ENCODE measurements at places on chromosomes 2 and 18.

DNA sequence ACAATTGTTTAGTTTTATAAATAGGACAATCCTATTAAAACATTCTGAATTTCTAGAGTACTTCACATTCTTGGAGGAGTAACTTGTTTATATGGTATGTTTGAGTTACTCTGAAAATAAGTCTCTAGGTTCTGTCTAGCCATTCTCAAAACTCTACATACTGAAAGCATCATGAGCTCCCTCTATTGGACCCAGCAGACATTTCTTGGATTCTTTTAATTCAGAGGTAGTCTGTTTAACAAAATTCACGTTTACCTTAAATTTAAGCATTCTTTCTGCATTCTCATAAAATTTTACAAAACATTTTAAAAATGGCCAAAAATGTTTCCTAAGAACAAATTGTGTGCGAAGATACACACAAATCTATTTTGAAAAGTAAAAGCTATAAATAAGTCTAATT lies 15.3 kb downstream of the SP9 start:
- no peak for DNase-seq

GRCh38 chr18:35174093-35174731 lies 66.6 kb upstream of the ZNF397 start:
- no peak for DNase-seq

GRCh38 chr2:72271276-72271614 lies 123.6 kb upstream of the CYP26B1 start:
- DNase-seq = no peak

DNA sequence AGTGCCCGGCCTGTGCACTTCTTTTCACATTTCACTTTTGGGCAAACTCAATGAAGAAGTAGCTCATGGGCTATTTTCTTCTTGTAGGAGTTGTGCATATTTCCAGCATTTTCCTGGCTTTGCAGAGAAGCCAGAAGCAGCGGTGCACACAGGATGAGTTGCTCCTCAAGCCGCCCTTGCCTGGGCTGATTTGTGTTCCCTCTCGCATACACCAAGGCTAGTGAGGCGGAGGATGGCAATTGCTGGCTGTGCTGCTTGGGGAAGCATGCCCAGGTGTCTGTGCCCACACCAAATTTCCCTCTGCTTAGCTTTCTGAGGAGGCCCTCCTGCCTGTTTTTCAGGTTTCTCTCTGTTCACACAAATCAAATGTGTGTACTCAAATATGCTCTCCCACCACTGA lies 85.4 kb upstream of the TMEM200C start:
- DNase-seq = no peak

DNA sequence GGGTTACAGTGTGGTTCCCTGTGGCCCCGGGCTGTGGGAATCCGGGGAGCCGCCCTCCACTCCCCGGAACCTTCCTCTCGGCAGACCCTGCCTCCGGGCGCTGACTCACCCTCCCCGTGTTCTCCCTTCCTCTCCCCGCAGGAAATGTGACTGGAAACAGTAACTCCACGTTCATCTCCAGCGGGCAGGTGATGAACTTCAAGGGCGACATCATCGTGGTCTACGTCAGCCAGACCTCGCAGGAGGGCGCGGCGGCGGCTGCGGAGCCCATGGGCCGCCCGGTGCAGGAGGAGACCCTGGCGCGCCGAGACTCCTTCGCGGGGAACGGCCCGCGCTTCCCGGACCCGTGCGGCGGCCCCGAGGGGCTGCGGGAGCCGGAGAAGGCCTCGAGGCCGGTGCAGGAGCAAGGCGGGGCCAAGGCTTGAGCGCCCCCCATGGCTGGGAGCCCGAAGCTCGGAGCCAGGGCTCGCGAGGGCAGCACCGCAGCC lies 59.5 kb downstream of the TNFRSF11A start:
- DNase-seq = no peak

- DNase-seq = no peak
Observed at GRCh38 chr2:12005886-12006681, 259.7 kb downstream of the LPIN1 start.

GRCh38 chr18:1296237-1296636 lies 391.6 kb downstream of the ADCYAP1 start:
- DNase-seq = no peak

DNA sequence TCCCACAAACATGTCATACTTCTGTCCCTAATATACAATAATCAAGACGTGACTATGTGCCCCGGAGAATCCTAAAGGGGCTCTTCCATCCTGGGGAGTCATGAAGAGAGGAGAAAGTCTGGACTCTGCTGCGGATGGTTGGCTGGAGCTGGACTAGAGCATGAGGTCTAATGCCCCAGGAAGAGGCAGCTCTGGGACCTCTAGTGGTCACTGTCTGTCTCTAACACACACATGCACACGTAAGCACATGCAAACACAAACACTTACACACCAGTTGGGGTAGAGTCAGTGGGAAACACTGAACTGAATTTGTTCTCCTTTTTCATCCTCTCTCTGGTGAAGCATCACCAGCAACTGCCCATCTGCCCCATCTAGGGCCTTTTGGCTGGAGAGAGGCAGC lies 271.6 kb downstream of the TDRD15 start:
- no peak for DNase-seq

DNA sequence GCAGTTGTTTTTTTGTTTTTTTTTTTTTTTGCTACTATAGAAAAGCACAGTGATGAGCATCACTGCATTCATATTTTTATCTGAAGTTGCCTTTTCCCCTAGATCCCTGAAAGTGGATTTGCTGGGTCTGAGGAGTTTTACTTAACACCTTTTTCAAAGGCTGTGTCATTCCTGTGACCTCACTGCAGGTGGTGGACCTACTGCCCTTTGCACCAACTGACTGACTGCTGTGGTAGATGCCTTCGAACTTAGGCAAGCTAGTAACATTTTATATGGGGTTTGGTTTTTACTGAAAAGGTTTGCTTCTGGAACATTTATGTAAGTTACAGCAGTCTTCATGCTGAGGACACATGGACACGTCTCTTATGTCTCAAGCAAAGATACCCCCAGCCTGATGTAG lies 36.2 kb downstream of the SPTBN1 start:
- DNase-seq = no peak

- DNase-seq = no peak
Observed at GRCh38 chr2:157644776-157645175, 16.1 kb upstream of the ACVR1C start.

- DNase-seq = no peak
Observed at GRCh38 chr2:177270531-177270930, 6.0 kb upstream of the NFE2L2 start.

GRCh38 chr18:4544142-4544541 lies 89.0 kb upstream of the DLGAP1 start:
- DNase-seq = peak; percentile 2

Measured in non-pigmented ciliary epithelial cell (primary cell).